ENCODE measurements at places on chromosomes 12 and 14.

DNA sequence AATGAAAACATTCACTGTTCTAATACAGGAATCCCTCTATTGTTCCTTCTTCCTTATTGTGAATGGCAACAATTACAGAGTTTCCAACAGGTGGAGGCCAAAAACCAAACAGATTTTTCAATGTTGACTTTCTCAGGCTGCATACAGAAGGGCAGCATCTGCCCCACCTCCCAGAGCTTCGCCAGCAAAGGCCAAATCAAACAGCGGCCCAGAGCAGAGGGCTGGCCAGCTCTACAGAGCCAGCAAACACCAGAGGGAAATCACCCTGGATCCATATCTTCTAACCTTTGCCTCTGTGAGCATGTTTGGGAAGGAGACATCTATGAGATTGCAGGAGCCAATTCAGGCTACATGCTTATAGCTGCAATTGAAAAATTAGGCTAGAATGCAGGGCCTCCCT lies 4.4 kb upstream of the CRACR2A start:
- peak; percentile 32 for DNase-seq

DNA sequence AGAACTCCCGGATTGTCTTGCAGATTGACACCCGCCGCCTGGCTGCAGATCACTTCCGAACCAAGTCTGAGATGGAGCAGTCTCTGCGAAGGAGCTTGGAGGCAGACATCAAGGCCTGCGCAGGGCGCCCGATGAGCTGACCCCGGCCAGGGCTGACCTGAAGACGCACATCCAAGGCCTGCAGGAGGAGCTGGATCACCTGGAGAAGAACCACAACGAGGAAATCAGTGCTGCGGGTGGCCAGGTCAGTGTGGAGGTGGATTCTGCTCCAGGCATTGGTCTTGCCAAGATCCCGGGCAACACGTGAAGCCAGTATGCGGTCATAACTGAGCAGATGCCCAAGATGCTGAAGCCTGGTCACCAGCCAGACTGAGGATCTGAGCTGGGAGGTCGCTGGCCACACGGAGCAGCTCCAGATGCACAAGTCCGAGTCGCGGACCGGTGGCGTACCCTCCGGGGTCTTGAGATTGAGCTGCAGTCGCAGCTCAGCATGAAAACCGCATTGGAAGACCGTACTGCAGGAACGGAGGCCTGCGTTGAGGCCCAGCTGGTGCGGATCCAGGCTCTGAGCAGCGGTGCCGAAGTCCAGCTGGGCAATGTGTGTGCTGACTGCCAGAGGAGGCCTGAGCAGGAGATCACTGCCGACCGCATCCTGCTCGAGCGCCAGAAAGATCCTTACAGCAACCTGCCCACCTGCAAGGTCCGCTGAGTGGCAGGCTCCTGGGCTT lies 12.4 kb upstream of the A2M start:
- DNase-seq: no peak

DNA sequence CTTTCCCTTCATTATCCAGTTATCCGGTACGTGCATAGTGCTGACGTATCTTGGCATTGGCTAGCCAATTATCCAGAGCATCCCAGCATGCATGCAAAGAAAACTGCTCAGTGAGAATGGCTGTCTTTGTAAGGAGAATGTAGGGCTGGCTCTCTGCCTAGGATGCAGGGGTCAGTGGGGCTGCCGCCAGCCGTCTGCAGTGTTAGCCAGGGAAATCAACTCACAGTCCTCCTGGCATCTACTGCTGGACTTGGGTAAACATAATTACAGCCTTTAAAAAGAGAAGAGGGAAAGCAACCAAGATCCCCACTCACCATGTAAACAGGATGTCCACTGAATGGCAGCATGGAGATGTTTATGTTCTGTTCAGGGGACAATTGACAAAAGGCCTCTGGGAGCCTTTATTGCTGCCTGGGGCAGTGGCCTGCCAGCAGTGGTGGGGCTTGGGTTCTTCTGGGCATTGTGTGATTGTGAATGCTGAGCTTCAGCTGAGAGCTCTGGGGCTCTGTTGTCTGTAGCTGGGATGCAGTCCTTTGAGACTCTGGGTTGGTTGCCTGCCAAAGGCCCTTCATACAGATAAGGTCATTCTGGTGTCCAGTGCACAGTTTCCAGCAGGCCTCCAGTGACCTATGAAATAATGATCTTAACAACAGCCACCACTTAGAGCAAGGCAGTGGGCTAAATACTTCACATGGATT lies 121.8 kb downstream of the TBC1D30 start:
- DNase-seq: peak; percentile 93

DNA sequence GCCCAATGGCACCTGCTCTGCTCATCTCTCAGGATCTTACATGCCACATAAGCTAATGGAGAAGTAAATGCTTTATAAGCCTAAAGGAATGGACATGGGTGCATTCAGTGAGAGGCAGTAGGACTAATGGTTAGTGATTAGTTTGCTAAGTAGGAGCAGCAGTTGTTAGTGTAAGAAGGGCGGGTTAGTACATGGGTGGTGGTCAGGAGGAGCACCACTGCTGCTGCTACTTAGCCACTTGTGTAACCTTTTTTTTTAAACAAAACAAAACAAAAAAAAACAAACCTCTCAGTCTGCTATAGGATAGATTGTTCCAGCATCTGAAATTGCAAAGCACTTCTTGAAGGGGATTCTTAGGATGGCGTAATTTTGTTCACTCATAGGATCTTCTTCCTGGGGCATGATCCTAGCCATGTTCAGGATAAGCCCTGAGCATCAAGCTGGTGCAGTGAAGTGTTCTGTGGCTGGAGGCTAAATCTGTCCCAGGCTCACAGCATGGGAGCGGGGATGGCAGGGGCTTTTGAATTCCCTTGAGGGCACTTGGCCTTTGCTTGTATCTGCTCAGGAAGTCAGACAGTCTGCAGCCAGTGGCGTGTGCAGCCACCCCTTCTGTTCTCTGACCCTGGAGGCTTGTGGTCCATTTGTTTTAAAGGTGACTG lies 63.6 kb downstream of the CHST11 start:
- DNase-seq: peak; percentile 47

DNA sequence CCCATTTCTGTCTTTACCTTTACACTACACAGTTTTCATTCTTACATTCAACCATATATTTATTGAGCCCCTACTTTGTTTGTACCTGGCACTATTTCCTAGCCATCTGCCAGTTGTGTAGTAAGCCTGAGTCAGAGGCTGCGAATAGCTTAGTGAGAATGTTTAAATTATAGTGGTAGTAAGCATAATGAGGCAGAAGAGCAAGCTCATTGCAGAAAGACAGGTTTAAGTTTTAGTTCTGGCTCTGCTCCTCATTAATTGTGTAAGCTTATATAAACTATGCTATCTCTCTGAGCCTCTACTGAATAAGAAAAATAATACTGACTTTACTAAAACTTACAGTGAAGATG lies 123.5 kb downstream of the NAV3 start:
- no peak for DNase-seq

DNA sequence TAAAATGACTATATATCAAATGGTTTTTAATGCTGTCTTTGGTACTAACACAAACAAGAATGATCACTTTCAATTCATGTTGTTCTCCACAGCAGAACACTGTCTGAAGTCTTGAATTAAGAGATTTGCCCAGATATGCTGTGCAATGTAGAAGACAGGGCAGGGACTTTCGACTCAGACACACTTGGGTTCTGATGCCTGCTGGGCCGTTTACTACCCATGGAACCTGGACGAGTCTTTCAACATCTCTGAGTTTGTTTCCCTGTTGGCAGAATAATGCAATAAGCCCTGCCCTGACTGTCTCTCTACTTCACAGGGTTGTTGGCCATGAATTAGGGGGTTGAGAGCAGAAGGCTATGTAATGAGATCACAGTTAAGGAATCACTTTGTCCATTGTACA lies 162.6 kb upstream of the TMPO start:
- no peak for DNase-seq

DNA sequence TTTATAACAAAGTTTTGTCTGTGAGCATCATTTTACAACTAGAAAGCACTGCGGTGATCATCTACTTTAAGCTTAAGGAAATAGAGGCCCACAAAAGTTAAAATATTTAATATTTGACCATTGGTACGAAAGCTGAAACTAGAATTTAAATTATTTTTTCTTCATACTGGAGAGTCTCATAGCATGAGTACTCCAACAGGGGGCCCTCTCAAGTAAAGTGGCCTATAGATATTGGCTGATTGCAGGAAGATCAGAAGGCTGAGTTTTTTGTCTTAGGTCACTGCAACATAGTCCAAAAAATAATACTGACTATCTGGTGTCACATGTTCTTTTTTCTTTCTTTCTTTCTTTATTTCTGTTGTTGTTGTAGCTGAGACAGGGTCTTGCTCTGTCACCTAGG lies 75.3 kb upstream of the ZDHHC17 start:
- no peak for DNase-seq

DNA sequence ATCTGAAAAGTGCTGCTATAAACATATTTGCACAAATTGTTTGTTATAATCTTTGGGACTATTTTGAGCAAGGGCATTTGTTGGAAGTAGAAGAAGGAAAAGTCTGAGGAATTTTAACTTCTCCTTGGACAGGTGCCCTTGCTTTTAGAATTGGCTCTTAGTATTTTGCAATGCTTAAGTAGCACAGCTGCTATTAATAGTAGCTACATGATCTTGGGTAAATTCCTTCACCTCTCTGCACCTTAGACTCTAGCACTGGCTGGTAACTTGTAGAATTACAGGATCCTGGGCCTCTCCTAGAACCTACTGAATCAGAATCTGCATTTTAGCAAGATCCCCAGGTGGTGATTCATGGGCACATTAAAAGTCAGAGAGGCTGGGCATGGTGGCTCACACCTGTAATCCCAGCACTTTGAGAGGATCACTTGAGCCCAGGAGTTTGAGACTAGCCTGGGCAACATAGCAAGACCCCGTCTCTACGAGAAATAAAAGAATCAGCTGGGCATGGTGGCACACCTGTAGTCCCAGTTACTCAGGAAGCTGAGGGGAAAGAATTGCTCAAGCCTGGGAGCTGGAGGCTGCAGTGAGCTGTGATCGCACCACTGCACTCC lies 10.8 kb upstream of the TMEM120B start:
- DNase-seq: no peak

- DNase-seq: no peak
Observed at GRCh38 chr12:99605-100004, 33.0 kb downstream of the IQSEC3 start.

GRCh38 chr12:39287817-39288216 lies 155.1 kb downstream of the KIF21A start:
- DNase-seq: no peak

DNA sequence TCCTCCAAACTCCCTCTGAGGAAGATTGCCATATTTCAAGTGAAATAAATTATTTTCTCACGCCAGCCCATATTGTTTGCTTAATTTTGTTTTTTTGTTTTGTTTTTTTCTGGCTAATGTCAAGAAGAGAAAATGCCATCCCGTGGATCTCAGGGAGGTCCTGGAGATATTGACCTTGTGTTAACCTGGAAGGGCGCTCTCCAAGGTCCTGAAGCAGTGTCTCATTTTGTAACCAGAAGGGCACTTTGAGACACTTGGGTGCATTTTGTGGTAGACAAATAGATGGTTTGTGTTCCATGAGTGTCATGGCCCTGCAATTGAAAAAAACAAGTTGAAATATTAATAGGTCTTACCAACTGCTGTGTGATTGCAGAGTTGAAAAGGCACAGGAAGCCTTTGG lies 268.9 kb downstream of the SUDS3 start:
- DNase-seq: no peak

- DNase-seq: no peak
Observed at GRCh38 chr14:68653804-68654203, 139.1 kb downstream of the ZFP36L1 start.

GRCh38 chr14:101504096-101504948 lies 57.0 kb upstream of the DIO3 start:
- DNase-seq: no peak

GRCh38 chr14:54681811-54682261 lies 114.9 kb downstream of the SAMD4A start:
- DNase-seq: no peak

GRCh38 chr14:102750376-102750775 lies 26.9 kb upstream of the TRAF3 start:
- DNase-seq: no peak

DNA sequence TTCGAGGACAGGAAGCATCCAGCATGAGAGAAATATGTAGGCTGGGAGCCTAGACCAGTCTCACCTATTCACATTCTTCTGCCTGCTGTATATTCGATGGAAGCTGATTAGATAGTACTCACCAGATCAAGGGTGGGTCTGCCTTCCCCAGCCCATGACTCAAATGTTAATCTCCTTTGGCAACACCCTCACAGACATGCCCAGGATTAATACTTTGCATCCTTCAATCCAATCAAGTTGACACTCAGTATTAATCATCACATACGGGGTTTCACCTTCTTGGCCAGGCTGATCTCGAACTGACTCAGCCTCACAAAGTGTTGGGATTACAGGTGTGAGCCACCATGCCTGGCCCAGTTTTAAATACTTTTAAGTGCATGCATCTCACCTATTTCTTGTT lies 30.5 kb upstream of the SLC10A1 start:
- no peak for DNase-seq

DNA sequence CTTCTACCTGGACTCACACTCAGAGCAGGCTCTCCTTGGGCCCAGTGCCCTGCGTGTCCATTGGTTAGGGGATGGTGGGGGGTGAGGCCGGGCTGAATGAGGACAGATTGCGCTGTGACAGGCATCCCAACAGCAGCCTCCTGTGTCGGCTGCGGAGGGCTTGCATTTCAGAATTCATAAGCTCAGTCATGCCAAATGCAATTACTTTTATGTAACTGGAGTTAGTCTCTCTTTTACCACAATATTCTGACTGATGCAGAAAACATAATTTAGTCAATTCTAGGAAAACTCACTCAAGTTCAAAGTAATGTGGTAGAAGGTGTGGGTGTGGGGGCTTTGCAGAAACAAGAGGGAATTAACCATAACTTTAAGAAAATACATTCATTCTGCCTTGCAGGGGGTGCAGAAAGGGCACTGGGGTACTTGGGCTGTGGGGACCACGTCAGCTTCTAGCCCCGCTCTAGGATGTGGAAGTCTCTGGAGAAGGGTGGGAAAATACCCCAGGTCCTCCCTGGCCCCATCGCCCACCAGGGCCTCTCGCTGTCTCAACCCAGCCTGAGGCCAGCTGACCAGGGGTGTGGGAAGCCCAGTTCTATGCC lies 257.7 kb downstream of the ADGRD1 start:
- no peak for DNase-seq

DNA sequence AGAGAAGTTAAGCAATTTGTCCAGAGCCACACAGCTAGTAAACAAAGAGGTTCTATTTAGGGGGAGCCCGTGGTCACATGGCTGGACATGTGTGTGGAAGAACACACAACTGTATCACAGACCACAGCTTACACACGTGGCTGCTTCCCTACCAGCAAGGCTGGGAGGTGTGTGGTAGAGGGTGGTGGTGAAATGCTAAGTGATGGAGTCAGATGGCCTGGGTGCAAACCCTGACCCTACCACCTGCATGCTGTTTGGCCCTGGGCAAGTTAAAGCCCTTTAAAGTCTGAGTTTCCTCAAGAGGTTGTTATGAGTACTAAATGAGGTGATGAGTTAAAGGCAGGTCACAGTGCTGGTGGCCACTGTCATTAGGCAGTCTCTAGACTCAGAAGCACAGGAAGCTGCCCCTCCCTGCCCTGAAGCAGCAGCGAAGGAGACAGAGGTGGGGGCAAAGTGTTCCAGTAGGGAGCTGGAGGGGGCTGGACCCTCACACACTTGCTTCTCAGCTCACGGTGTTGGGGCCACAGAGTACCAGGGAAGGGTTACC lies 64.2 kb downstream of the ERH start:
- DNase-seq: no peak

- no peak for DNase-seq
Observed at GRCh38 chr12:109613649-109614455, 40.3 kb downstream of the MVK start.

Data from NCI-H1092 (cell line).